Kidney (tissue), 22 donors: ENCODE measurements at places on chromosomes 5 and 9. TPM values are rescaled to one million over a fixed set of nuclear protein-coding genes. Genes with fewer than 3 reads are reported as not detected.

ADRA1B gene
- polyA plus RNA-seq: 2.3 TPM

DNA sequence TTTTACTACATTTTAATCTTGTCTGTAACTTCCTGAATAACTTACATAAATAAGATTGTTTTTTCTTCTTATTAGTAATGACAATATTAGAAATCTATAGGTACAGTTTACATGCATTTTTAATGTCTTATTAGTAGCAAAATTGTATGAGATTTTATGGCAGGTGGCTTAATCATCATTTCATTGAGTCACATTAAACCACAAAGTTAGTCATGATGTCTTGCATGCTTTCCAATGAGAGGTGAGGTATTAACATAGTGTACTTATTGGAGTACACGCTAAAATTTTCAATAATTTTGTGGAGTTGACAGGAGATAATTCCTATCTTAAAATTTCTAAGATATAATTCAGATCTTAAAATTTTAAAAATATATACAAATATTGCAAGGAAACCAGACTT is 989.6 kb upstream of the ARRDC3 start:
- no peak for DNase-seq

CCDC192 gene
- not detected for polyA plus RNA-seq

SLC6A18 gene
- 1.5 TPM for polyA plus RNA-seq

GRCh38 chr9:117662651-117663050 is 41.6 kb upstream of the TLR4 start:
- no peak for DNase-seq

DNA sequence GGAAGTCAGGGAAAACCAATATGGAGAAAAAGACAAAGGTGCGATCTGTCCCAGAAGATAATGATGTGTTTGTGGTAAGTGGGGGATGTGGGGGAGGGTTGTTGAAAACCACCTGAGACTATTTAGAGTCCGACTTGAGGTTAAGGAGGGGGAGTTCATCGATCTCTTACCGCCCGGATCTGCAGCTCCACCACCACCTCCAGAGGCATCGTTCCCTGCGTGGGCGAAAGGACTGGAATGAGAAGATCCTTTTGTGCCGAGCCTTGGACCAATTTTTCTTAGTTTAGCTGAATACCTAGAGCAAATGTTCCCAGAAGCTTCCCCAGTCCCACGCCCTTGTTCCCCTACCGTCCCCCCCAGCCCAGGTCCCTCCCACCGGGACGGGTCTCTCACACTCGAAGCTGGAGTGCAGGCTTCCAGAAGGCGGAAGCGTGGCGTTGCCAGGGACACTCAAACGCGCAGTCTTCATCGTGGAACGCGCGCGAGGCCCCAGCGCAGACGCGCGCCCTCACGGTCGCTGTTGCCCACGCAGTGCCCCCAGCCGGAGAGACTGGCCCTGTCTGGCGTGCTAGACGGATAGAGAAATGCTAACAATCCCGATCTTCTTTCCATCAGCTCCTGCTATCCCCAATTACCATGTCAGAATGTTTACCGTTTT is at the start of gene SPATA6L:
SPATA6L (minus strand) TSS at position 439 of the 658 bp plus-strand sequence; CDS start at position 209, 230 bp downstream.
- peak; percentile 89 for DNase-seq

GRCh38 chr5:68618501-68618900 is 402.9 kb downstream of the PIK3R1 start:
- DNase-seq: no peak

DNA sequence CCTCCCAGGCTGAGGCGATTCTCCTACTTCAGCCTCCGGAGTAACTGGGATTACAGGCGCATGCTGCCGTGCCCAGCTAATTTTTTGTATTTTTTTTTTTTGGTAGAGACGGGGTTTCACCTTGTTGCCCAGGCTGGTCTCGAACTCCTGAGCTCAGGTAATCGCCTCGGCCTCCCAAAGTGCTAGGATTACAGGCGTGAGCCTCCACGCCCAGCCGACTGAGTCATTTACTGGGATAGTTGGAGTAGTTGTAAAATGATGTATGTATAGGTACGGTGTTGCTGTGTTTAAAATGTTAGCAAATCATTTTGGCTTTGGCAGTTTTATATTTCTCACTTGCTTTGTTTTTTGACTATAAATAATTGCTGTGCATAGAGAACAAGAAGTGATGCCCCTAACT is 209.4 kb downstream of the ADAMTSL1 start:
- no peak for DNase-seq

ANKRD18B gene
- not detected for polyA plus RNA-seq

DNA sequence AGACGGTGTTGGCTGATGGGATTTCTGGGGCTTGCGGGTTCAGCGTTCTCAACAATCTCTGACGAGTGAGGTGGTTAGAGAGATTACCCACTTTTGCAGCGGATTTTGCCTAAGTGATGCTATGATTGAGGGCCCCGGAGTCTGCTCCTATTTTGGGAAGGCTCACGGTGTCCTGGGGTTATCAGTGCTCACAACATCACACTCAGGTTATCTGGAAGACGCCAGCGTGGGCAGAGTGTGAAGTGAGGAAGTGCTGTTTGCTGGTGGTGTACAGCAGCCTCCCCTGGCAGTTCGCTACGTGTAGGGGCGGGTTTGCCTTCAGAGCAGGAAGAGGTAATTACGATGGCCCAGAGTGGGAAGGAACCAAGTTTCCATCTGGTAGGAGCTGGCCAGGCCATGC is 341.2 kb upstream of the IRX2 start:
- DNase-seq: no peak

UIMC1 gene
- 16.2 TPM for polyA plus RNA-seq

GABRB2 gene
- 0.90 TPM for polyA plus RNA-seq

PCDHA4 gene
- polyA plus RNA-seq: 1.1 TPM

DNA sequence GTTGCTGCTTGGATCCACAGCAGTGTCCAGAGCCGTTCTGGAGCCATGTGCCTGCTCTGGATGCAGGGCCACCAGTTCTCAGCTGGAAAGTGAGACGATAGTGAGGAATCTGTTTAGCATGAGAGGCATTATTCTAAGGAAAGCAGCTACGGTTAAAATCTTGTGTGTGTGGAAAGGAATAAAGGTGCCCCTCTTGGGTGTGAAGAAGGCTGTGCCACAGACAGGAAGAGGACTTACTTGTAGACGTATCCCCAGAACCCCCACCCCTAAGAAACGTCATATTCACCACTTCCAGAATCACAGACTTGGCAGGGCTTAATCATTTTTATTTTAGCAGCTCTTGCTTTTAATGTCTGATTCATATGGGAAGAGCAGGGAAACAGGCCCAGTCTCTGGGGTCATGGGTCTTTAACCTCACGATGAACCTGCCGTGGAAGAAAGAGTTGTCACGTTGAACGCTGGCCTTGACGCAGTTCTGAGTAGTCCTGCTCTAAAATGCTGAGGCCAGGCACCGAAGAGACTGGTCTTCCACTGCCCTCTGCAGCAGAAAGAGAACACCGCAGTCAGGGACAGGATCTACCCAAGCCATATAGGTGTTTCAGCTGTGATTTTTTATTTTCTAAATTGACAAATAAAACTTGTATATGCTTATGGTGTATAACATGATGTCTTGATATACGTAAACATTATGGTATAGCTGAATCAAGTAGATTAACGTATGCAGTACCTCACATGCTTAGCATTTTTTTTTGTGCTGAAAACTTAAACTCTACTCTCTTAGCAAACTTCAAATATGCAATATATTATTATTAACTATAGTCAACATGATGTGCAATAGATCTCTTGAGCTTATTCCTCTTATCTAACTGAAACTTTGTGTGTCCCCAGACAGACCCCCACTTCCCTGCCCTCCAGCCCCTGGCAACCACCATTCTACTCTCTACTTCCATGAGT is 38.8 kb downstream of the CARTPT start:
- peak; percentile 79 for DNase-seq

GRCh38 chr5:62115014-62115413 is 191.0 kb upstream of the KIF2A start:
- DNase-seq: no peak
